Activated effector memory CD4-positive, alpha-beta T cell treated with Interleukin-2 at 50 U/mL for 16 hours (primary cell): ENCODE measurements at places on chromosomes 3 and 15.

DNA sequence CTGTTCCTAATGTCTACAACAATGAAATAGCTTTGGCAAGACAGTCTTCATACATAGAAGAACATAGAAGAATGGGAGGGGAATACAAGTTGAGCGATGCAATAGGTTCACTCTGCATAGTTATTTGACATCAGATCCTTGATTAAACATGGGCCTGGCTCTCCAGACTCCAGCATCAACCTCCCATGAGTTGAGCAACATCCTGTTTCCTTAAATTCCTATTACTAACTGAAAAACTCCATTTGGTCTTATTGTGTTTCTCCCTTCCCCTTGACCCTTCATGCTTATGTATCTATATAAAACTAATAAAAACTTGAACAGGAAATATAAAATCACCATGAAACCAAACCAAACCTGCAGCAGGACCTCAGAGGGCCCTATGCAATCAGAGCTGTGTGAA lies 304.5 kb upstream of the SATB1 start:
- DNase-seq, result no peak

- no peak for DNase-seq
Measured at GRCh38 chr15:87716422-87716821, 540.1 kb downstream of the NTRK3 start.

- no peak for DNase-seq
Measured at GRCh38 chr3:21909096-21909495, 158.1 kb upstream of the ZNF385D start.

GRCh38 chr3:59422312-59422711 lies 372.5 kb upstream of the CFAP20DC start:
- no peak for DNase-seq

- DNase-seq, result no peak
Measured at GRCh38 chr15:62060896-62061280, 641 bp upstream of the VPS13C start.

GRCh38 chr3:72636969-72637597 lies 211.2 kb downstream of the SHQ1 start:
- DNase-seq, result no peak

- no peak for DNase-seq
Measured at GRCh38 chr3:107769882-107770281, 247.1 kb downstream of the BBX start.

- no peak for DNase-seq
Measured at GRCh38 chr3:133301194-133301593, 98.7 kb upstream of the BFSP2 start.

DNA sequence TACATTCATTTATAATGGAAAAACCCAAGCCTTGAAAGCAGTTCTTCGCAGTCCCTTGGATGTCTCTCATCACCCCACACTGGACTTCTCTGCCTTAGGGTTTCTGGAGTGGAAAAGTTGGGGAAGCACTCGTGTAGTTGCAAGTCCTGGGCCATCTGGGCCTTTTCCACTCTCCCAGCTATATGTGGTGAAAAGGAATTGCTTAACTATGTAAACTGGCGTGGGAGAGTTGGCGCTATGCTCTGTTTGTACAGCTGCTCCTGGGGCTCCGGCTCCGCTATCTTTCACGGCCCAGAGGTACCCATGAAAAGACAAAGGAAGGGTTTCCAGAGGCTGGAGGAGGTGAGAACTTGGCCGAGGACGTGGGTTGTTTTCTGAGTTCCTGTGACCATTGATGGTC lies 81.1 kb upstream of the MYZAP start:
- no peak for DNase-seq

- no peak for DNase-seq
Measured at GRCh38 chr3:190718097-190718496, 144.4 kb downstream of the GMNC start.

- DNase-seq, result no peak
Measured at GRCh38 chr3:114418107-114418506, 124.3 kb downstream of the TIGIT start.

GRCh38 chr3:40584625-40585189 lies 59.9 kb downstream of the ZNF621 start:
- peak; percentile 43 for DNase-seq

GRCh38 chr15:71934446-71934845 lies 124.1 kb downstream of the NR2E3 start:
- DNase-seq, result no peak

GRCh38 chr3:44932986-44933944 lies 42.7 kb downstream of the ZDHHC3 start:
- no peak for DNase-seq

DNA sequence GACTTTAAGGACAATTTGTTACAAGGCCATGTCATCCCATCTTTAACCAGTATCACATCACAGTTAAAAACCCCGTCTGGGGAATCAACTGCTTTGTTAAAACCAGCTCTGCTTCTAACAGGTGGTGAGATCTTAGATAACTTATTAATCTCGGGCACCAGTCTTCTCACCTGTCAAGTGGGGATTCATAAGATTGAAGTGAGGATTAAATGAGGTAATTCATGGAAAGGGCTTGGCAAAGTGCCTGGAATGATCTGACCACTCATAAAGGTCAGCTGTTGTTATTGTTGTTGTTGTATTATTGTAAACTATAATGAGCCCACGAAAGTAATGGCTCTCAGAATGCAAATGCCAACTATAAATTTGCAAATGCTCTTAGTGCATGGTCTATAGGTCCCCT lies 30.1 kb upstream of the SLC24A5 start:
- DNase-seq, result no peak

DNA sequence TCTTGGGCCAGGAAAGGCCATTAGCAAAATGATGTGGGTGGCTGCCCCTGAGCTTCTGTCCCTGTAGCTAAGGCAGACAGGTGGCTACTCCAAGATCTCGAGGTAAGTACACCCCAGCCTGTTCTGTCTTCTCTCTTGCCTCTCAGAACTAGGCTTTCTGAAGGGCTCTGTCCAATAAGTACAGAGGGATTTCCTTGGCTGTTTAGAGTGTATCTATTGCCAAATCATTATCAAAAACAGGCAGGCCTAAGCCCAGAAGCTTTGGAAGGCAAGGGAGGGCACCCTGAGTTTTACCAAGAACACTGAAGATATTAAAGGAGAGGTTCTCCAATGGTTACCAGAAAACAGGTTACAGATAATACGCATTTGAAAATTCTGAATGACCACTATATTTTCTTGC lies 156.6 kb downstream of the MYRIP start:
- DNase-seq, result no peak

DNA sequence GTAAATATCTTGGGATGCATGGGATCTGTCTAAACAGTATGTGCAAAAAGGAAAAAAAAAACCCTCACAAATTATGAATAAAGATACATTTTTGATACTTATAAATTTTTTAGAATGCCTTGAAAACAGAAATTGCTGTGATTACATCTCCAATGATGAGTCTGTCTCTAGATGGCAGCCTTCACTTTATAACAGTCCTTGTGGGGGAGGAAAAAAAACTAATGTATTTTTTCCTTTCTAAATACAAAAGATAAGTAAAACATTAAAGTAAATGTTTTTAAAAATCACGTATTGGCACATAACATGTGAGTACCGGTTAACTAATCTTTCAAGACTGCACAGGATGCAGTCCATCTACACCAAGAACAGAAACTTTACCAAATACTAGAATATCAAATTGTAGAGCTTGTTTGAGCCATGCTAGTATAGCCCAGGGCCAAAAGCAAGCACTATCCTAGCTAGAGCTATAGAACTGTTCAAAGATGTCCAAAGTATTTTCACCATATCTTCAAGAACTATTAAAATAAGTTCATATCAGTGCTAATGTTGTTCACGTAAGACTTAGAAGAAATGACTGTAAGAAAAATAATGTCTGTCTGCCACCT lies 206.4 kb downstream of the STAG1 start:
- no peak for DNase-seq

DNA sequence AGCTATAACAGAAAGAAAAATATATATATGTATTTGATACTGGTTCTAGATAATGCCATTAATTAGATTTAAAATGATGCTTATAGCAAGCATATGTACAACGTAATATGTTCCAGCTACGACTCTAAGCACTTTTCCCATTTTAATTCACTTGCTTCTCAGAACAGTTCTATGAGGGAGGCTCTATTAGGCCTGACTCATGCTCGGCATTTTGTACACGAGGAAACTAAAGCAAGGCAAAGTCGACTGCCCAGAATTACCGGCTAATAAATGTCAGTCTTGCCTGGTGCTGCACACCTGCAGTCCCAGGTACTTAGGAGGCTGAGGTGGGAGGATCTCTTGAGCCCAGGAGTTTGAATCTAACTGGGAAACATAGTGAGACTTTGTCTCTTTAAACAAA lies 106.0 kb downstream of the PTPRG start:
- DNase-seq, result no peak

DNA sequence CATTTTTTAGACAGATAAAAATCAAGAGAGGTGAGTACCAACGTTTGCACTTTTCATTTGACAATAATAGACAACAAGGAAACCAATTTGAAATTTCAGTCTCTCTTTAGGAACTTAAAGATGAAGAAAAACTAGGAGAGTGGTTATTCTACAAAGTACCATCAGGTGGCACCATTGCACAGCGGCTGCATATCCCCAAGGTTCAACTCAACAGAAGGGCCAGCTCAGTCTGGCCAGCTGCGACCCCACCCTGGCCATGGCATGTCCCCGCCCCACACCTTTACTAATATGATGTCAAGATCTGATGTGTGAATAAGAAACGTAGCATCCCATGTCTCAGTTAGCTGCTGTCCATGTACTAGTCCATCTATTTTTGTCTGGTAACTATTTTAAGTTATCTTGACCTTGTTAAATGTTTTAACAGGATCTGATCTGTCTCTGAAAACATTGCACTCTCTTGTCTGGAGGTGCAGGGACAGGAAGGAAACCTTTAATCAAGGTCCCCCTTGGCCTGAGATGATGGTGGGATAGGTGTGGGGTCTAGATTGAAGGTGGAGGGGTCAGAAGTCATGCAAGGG lies 35.5 kb upstream of the CGNL1 start:
- DNase-seq, result no peak

- DNase-seq, result no peak
Measured at GRCh38 chr3:65539616-65540015, 499.1 kb downstream of the MAGI1 start.

GRCh38 chr15:90512276-90512675 lies 17.4 kb upstream of the CRTC3 start:
- no peak for DNase-seq

- DNase-seq, result no peak
Measured at GRCh38 chr15:77827860-77828259, 195.1 kb upstream of the LINGO1 start.

- DNase-seq, result no peak
Measured at GRCh38 chr15:39953521-39953920, 19.6 kb downstream of the EIF2AK4 start.

GRCh38 chr3:58214484-58215316 lies 3.9 kb upstream of the DNASE1L3 start:
- no peak for DNase-seq

DNA sequence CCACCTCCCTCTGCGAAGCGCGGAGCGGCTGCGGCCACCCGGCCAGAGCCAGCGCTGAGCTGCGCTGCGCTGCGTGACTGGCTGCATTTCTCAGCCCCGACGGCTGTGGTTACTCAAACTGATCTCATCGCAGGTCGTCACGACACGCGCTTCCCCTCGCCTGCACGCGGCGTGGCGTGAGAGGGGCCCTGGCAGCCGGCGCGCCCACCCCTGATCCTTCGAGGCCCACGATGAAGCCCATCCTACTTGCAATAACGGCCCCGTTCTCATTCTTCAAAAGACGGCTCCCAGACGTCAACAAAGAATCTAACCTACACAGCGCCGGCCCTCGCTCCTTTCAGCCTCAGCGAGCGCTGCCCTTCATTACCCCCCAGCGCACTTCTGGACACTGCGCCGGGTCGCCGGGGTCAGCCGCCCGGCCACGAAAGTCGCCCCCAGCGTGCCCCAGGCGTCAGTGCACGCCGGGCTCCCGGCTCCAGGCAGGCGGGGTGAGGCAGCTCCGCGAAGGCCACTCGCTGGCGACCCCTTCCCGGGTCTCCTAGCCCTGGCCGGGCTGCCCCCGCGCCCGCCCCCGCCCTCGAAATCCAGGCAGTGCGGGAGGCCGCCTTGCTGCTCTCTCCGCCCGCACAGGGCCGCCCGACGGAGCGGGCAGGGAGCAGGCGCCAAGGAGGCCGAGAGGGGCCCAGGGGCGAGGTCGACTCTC lies 9.9 kb upstream of the LEKR1 start:
- DNase-seq, result peak; percentile 38

DNA sequence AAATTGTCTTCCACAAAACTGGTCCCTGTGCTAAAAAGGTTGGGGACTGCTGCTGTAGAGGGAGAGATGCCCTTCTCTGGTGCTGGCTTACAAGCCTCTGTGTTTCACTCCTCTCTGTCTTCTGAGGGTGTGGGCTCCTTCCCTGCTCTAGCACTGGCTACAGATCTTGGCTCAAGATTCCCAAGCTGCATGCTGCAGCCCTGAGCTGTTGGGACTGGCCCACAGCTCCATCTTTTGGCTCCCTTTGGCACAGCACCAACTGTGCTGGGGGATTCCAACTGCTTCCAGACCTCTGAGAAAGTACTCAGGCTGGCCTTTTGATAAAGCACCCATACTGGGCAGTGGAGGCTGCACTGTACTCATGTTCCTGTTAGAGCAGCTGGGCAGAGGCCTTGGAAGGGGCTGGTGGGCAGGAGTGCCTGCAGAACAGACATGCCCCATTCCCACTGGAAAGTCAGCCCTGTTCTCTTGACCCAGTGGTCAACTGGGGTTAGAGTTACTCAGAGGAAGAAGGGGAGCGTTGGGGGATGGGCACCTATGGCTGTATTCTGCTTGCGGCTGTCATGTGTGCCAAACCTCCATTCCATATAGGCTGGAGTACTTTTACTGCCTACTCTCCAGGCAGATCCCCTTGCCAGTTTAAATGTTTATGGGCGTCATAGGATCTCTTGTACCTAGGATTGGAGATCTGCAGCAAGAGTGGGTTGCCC lies 55.7 kb downstream of the GALK2 start:
- no peak for DNase-seq

GRCh38 chr3:135268941-135269532 lies 474.0 kb downstream of the EPHB1 start:
- DNase-seq, result no peak

DNA sequence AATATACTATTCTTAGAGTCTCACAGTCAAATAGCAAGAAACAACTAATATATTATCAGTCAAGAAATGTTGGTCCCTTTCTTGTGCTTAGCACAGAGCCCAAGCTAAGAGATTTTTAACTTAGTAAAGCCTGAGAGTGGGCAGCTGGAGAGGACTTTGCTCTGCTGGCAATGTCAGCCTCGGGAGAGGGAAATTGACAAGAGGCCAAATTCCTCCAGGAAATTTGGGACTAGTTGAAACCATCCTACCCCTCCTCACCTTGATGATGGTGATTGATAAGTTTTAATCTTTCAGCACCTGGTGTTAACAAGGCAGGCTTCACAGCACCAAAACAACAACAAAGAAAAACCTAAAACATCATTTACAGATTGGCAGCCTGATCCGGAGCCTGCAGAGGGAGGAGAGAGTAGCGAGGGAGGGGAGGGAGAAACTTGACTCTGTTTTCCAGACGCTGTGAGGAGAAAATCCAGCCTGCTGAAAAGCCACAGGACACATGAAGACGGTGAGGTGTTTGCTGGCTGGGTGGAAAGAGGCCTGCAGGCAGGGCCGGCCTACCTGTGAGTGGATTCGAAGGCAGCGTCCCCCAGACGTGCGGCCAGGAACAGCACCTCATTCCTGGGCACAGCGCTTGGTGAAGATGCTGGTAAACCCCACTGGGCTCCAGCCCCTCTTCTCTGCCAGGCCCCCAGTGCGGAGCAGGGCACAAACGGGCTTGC lies 150.9 kb downstream of the LRRC28 start:
- no peak for DNase-seq
